ENCODE measurements at places on chromosomes 7 and 10.

- H3K4me1 ChIP-seq = no peaks in the 10 kb centered on the region
- H3K36me3 ChIP-seq = no peaks in the 10 kb centered on the region
- no peak for DNase-seq
- H3K27me3 ChIP-seq = no peaks in the 10 kb centered on the region
- H3K4me3 ChIP-seq = no peak overlapping the region
- no peak overlapping the region for H3K27ac ChIP-seq
Measured at GRCh38 chr10:24893127-24893526, 59.3 kb downstream of the PRTFDC1 start.

DNA sequence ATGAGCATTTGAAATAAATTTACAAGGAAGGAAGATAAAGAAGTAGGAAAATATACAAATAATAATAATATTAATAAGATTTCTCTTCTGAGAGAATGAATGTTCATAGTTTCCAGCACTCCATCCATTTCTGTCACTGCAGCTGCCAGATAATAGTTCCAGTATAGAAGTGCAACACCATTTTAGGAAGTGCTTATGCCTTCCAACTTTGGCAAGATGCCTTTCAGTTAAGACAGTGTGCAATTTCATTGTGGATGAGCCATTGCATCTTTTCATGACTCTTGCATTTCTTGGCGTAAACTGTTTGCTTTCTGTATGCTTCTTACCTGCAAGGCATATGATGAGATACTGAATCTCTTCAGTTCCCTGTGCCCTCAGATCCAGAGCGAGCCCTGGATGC, 185.0 kb downstream of the PDE1C start:
- H3K27me3 ChIP-seq = no peaks in the 10 kb centered on the region
- H3K36me3 ChIP-seq = no peaks in the 10 kb centered on the region

DNA sequence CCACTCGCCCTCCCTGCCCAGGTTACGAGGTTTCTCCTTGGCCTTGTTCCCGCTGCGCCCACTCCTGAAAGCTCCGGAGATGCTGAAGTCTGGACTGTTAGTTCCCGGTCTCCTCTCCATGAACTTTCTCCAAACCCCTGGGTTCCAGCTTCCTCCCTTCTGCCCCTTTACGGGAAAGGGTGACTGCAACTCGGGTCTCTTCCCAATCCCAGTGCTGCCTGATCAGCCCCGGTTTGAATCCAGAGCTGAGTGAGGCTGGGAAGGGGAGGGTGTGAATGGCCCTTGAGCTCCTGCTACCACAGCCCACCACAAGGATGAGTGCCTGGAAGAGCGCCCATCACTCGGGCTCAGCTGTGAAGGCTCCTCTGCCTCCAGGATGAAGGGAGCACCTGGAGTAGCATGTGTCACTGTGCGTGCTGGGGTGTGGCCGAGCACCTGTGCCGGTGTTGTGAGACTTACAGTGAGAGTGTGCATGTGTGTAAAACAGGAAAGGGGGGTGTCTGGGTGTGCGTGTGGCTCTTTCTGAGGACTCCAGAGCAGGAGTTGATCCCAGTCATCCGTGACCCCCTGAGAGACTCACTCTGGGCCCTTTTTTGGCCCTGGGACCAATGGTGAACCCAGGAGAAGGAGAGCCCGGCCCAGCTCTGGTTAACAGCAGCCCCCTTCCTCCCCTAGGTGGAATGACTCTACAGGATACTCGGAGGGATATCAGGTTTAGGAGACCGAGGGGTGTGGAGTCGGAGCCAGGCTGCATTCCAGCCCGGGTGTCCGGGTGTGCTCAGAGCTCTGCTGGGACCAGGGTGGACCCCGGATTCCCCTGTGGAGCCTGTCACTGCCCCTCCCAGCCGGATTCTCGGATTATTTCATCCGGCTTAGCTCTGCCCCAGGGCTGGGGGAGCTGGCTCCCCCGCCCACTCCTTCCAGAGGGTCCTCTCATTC, 1.1 kb upstream of the ZNF467 start:
- H3K4me3 ChIP-seq = peak overlapping the region; percentile 91
- H3K27ac ChIP-seq = peak overlapping the region; percentile 80
- no peaks in the 10 kb centered on the region for H3K4me1 ChIP-seq
- no peaks in the 10 kb centered on the region for H3K27me3 ChIP-seq
- no peaks in the 10 kb centered on the region for H3K36me3 ChIP-seq
- no peak for DNase-seq

GRCh38 chr7:44222776-44223261, 22.0 kb downstream of the YKT6 start:
- H3K27me3 ChIP-seq = no peaks in the 10 kb centered on the region
- DNase-seq = no peak
- H3K4me3 ChIP-seq = no peak overlapping the region

- DNase-seq = no peak
- peaks cover 20% of the 10 kb centered on the region for H3K4me1 ChIP-seq
- H3K4me3 ChIP-seq = no peak overlapping the region
- H3K27ac ChIP-seq = peak overlapping the region; percentile 22
- no peaks in the 10 kb centered on the region for H3K36me3 ChIP-seq
Measured at GRCh38 chr10:77862595-77862994, 64.0 kb downstream of the DLG5 start.

- no peaks in the 10 kb centered on the region for H3K4me1 ChIP-seq
- H3K36me3 ChIP-seq = no peaks in the 10 kb centered on the region
- no peak overlapping the region for H3K4me3 ChIP-seq
- DNase-seq = no peak
Measured at GRCh38 chr7:77383333-77383740, 32.8 kb downstream of the GSAP start.

DNA sequence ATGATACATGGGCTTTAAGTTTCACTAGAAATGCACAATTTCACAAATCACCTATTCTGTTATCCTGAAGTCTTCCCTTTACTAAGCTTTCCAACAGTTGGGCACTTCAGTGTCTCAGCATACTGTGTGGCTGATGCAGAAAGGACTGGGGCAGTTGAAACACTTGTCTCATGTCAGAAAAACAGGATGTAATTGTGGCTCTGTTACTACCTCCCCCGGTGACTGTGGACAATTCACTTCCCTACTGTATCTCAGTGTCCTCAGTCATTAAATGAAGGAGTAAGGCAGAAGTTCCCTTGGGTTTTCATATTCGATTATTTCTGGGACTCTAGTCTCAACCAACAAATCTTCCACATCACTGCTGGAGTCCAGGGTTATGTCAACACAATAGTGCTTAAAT, 17.9 kb downstream of the ANKRD22 start:
- DNase-seq = no peak
- no peaks in the 10 kb centered on the region for H3K36me3 ChIP-seq
- no peaks in the 10 kb centered on the region for H3K4me1 ChIP-seq
